ENCODE measurements at places on chromosomes 5 and 9.

DNA sequence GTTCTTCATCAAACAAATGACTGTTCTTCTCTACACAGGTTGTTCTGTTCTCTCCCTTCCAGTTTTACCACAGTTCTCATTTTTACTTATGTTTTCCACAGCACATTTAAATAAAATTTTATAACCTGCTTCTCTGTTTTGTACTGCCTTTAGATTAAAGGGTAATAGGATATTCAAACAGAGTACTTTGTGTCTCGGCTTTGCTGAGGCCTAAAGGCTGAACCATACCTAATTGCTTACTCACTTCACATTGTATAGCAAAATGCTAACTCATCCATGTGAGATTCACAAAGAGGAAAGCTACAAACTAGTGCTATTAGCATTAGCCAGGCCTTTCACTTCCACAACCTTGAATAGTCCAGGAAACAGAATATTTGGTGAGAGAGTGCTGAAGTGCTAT, 200.3 kb downstream of the TRPM3 start:
- no peak for DNase-seq

GRCh38 chr5:169838688-169839087, 141.6 kb downstream of the INSYN2B start:
- DNase-seq, result no peak

DNA sequence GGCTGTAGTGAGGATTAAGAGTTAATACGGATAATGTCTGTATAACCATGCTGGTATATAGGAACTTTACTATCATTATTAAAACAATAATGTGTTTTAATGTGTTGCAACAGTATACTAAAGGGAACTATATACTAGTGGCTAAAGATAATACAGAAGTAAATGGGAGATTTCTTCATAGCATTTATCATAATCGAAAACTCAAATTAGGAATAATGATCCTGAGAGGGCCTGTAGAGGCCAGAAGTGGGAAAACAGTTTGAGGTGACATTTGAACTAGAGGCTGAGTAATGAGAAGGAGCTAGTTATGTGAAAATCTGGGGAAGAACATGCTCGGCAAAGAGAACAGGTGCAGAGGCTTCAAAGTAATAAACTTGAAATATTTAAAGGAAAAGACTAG, 2.9 kb downstream of the TCERG1 start:
- no peak for DNase-seq

GRCh38 chr5:156694598-156694997, 155.5 kb upstream of the PPP1R2B start:
- DNase-seq, result no peak

DNA sequence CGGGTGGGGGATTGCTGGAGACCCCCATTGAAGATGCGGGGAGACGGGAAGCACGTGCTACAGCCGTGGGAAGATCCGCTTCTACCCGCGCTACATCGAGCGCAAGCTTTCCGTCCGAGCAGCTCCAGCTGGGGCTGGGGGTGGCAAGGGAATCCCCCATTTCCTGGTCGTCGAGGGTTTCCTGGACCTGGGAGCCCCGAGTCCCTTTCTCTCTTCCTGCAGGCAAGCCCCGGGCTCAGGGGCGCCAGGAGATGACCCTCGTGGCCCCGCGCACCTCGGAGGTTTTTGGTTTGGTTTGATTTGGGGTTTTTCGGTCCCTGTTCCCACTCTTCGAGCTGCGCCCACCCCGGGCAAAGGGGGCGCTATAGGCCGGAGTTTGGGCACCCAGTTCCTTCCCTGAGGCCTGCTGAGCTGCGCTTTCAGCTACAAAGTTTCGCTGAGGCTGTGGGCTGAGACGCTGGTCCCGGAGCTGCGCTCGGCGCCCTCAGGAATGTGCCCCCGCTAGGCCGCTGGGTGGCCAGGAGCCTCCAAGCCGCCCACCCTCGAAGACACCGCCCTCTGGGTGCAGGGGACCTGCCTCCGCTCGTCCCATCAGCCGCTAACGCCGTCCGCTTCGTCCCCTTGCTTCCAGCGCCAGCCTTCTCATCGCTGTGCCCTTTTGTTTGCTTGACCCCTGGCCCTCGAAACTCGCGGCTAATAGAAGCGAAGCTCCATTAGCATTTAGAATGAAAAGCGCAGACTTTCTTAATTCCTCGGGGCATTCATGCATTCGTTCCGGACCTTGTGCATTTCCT, 2.9 kb downstream of the NR4A3 start:
- peak; percentile 61 for DNase-seq

DNA sequence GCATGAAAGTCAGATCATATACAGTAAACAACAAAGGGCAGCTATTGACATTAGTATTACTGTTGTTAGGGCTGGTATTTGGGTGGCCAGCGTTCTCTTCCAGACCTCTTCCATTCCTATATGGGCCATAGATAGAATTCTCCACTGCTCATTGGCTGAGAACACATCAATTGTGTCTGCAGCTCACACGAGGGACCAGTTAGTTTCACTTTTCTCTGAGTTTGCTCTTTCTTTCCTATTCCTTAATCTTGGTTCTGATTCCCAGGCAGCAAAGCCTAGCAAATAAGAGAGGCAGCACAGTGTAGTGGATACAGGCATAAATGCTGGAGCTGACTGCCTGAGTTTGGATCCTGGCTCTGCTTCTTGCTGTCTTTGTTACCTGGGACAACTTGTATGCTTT, 476.4 kb downstream of the SPOCK1 start:
- no peak for DNase-seq

GRCh38 chr5:170166101-170166500, 60.4 kb downstream of the FOXI1 start:
- no peak for DNase-seq

DNA sequence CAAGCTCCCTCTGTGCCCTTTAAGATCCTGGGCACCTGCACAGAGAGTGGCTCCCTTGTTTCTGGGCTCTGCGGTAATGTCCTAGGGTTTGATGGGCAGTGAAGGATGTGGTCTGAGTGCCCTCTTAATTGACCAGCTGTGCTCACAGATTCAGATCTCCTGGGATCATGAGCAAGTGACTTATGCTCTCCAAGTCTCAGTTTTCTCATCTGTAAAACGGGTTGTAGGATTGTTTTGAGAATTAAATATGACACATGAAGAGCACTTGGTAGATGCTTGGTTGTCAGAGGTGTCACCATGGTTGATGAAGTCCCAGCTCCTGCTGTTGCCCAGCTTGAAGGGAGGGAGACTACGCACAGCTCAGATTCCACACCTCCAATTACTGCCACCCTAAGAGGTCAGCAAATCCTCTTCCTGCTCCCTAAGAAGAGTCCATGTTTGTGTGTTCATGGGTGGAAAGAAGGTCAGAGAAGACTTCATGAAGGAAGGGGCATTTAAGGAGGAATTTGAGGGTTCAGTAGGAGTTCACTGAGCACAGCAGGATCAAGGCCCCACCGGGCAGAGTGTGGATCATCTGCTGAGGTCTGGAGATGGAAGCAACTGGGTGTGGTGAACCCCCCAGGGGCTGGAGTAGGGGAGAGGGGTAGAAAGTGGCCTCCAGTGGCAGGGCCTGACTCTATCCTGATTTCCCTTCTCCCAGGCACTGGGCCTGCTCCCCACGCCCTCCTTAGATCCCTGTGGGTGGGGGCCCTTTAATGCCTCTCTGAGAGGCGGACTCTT, 1.4 kb upstream of the PSD2 start:
- DNase-seq, result no peak

DNA sequence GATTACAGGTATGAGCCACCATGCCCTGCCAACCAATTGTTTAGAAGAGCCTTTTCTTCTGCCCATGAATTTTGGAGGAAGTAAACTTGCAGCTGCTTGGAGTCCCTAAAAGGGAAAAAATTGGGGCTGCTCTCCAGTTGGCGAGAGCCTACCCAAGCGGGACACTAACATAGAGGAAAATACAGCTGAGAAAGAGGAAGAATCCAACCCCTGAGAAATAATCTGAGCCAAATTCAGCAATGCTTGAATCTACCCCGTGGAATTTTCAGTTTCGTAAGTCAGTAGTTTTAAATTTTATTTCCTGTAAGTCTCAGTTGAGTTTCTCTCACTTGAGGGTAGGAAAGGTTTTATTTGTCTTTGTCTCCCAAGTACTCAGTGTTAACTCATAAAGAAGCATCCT, 30.4 kb upstream of the UBTD2 start:
- no peak for DNase-seq

GRCh38 chr5:122999947-123000563, 36.5 kb downstream of the PPIC start:
- DNase-seq, result peak; percentile 2

- no peak for DNase-seq
Observed at GRCh38 chr5:15489571-15490235, 10.3 kb upstream of the FBXL7 start.

GRCh38 chr5:9398227-9398626, 147.6 kb downstream of the SEMA5A start:
- DNase-seq, result no peak

DNA sequence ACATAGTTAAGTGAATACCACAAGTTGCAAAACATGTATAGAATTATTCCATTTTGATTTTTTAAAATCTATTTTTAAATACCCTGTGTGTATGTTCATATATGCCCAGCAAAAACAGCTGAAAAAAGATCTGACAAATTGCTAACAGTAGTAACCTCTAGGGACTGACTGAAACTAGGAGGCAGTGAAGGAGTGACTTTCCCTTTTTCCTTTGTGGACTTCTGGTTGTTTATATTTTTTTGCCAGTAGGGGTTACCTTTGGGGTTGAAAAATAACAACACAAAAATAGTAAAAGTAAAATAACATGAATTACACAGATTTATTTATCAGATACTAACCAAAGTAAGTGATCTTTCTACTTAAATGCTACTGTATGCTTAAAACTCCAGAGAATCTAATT, 2.9 kb downstream of the MEGF9 start:
- DNase-seq, result no peak

- no peak for DNase-seq
Observed at GRCh38 chr9:23941051-23941450, 115.0 kb upstream of the ELAVL2 start.

DNA sequence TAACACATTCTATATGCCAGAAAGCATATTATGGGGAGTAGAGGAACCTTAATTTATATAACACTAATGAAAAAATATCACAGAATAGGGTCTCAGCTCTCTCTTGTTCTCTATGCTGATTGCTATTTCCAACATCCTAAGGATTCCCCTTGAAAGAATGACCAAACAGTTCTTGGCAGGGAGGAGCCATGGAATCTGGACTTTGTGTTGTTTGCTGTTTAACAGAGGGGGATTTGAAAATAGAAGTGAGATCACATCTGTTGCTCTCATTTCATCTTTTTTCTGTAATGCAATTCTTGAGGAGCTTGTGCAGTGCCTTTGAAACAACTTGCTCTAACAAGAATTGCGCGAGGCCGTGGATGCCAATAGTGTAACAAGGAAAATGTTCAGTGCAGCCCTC, 755.3 kb downstream of the TLE1 start:
- DNase-seq, result no peak

DNA sequence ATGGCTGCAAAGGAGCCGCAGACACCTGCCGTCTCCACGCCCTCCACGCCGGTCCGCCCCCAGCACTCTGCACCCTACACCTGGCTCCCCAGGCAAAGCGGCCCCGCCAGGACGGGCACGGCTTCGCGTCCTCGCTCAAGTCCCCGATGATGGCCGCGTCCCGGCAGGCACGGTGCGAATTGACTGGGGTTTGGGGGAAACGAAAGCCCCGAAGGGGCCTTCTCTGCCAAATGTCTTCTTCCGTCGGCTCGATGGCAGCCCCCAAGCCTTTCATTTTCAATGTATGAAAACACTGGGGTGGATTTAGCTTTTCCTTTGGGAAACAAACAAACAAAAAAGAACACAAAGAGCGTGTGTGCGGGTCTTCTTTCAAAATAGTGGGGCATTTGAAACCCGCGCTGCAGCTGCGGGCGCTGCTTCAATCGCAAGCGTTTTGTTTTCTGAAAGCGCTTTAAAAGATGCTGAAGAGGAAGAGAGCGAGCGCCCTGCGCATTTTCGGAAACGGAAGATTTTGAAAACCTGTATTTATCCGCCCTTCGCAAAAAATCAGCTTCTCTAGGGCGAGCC, 160.0 kb downstream of the RMI1 start:
- no peak for DNase-seq

- DNase-seq, result no peak
Observed at GRCh38 chr5:176870110-176870591, 29.0 kb downstream of the HK3 start.

GRCh38 chr5:116571568-116572349, 2.9 kb downstream of the SEMA6A start:
- no peak for DNase-seq

DNA sequence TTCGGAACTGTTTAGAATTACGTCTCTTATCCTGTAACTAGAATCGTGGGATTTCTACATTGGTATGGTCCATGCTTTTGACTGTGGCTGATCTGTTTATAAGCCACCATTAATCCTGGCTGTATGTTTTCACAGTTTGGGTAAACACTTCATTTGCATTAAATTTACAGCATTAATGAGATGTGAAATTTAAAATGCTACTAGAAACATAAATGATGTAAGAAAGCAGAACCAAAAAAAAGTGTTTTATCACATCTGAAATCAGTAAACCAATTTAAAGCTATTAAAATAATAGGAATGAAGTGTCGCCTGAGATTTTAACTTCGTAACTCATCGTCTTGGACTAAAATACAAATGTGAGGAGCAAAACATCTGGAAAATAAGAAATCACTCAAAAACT, 201.7 kb downstream of the NFIB start:
- DNase-seq, result no peak

GRCh38 chr5:146313027-146313426, 25.6 kb upstream of the POU4F3 start:
- no peak for DNase-seq

DNA sequence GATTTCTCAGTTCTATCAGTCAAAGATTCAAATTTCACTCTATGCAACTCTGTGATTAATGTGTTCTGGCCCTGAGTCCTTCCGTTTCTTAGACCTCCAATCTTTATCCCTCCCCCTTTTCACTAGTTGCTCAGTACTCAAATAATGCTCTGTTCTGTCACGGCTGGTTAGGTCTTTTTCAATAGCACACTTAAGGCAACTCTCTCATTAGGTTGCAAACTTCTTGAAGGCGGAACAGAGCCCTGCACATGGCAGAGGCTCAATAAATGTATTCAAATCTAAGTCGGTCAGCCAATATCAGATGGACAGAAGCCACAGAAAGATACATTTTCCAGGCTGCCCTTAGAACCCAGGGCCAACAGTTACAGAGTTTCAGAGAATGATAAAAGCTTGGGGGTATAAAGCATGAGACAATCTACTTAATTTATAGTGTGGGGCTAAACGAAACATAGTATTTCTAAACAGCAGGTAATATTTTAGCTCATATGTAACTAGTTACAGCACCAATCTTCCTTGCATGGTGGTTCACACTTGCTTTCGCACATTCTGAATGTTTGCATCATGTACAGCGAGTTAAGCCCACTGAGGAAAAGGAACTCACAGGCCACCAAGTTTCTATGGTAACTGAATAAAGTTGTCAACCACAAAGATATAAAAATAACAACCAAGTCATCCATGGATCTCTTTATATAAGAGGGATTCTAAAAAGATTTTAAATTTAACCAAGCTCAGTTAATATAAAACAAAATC, 67.1 kb upstream of the GOLPH3 start:
- no peak for DNase-seq

- no peak for DNase-seq
Observed at GRCh38 chr5:132054031-132054696, 6.3 kb upstream of the IL3 start.

- no peak for DNase-seq
Observed at GRCh38 chr9:96139592-96140295, 162.2 kb downstream of the HSD17B3 start.
